Articular chondrocyte of knee joint (primary cell): ENCODE measurements at places on chromosomes 5 and 9. TPM values are rescaled to one million over a fixed set of nuclear protein-coding genes. Genes with fewer than 3 reads are reported as not detected.

DDX46 gene
- total RNA-seq, result 29.4 and 32.0 TPM in 2 replicates

CDH9 gene
- not detected in 2 replicates for total RNA-seq

TMEM161B gene
- 19.3 and 20.4 TPM in 2 replicates for total RNA-seq

PPIC gene
- 82.3 and 98.4 TPM in 2 replicates for total RNA-seq

SPINK6 gene
- not detected in 2 replicates for total RNA-seq

SLC36A2 gene
- not detected in 2 replicates for total RNA-seq

RRAGA gene
- 90.7 and 105 TPM in 2 replicates for total RNA-seq

TSTD2 gene
- 17.9 and 18.8 TPM in 2 replicates for total RNA-seq

ASTN2 gene
- 3.7 and 6.8 TPM in 2 replicates for total RNA-seq

C9orf153 gene
- total RNA-seq, result 0.32 and 0.91 TPM in 2 replicates

GABRB2 gene
- not detected in 2 replicates for total RNA-seq

FAM78A gene
- total RNA-seq, result 0.52 and 0.54 TPM in 2 replicates

SV2C gene
- not detected in 2 replicates for total RNA-seq

ASPN gene
- 17.0 and 21.8 TPM in 2 replicates for total RNA-seq

GDNF gene
- 0.13 and 0.43 TPM in 2 replicates for total RNA-seq

FOXD4L6 gene
- 0.13 TPM in 1 of 2 replicates, not detected in the other for total RNA-seq
